HS-5 (cell line): ENCODE measurements at places on chromosomes 6 and 20.

GRCh38 chr6:142958343-142958742 lies 13.4 kb upstream of the HIVEP2 start:
- DNase-seq: no peak

DNA sequence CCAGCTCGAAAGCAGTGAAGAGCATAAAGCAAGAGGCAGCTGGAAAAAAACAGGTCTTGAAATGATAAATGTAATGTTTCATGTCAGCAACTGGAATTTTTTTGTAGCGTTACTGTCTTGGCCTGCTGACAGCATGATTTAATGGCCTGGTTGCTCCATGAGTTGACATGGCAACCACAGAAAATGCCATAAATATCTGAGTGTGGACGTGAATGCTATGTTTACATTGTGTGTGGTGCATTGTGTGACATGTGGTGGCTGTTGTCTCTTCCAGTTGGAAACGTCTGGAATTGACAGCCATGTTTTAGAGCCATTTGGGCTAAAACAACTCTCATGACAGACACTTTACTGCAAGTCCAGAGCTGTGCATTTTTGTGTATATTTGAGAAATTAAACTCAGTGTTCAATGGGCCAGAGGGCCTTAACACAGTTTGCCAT lies 170.0 kb downstream of the FOXA2 start:
- no peak for DNase-seq

GRCh38 chr6:154370545-154370944 lies 13.9 kb upstream of the IPCEF1 start:
- DNase-seq: no peak

DNA sequence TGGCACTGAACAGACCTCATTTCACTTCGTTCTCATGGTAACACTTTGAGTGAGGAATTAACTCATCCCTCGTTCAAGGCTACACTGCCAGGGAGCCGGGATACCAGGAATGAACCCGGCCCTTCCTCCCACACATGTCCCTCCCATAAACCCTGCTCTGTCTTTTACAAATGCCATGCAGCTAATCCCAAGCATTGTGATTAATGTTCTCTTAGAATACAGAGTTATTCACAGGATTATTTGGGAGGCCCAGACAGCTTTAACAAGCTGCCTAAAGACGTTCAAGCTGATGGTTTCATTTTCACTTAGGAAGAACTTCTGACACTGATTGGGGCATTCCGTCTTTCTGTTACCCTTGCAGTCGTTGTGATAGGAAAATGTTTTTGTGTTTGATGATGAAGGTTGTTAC lies 42.5 kb upstream of the CD83 start:
- DNase-seq: no peak

- no peak for DNase-seq
These were observed 152.7 kb downstream of the ANKRD60 start for GRCh38 chr20:58075586-58076345.

DNA sequence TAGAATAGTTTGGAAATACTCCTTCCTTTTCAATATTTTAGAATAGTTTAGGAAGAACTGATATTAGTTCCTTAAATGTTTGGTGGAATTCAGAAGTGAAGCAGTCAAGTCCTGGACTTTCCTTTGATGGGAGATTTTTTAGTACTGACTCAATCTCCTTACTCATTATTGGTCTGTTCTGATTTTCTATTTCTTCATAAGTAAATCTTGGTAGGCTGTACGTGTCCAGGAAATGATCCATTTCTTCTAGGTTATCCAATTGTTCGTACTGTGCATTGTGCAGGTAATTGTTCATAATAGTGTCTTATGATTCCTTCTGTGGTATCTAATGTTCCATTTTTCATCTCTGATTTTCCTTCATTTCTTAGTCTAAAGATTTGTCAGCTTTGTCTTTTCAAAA lies 138.9 kb downstream of the SYCP2 start:
- DNase-seq: no peak

GRCh38 chr6:144346719-144347447 lies 61.7 kb downstream of the UTRN start:
- DNase-seq: peak; percentile 67

- peak; percentile 89 for DNase-seq
These were observed 162.7 kb downstream of the RALGAPA2 start for GRCh38 chr20:20549704-20550103.

- DNase-seq: no peak
These were observed 92.6 kb downstream of the ERMARD start for GRCh38 chr6:169843991-169844390.

- no peak for DNase-seq
These were observed 54.7 kb downstream of the RGS17 start for GRCh38 chr6:153076431-153076830.

GRCh38 chr6:31963921-31964320 lies 4.9 kb downstream of the SKIC2 start:
- no peak for DNase-seq
